ENCODE measurements at places on chromosomes 2 and 18.

GRCh38 chr2:226676618-226677017 lies 123.0 kb downstream of the IRS1 start:
- no peak for DNase-seq

DNA sequence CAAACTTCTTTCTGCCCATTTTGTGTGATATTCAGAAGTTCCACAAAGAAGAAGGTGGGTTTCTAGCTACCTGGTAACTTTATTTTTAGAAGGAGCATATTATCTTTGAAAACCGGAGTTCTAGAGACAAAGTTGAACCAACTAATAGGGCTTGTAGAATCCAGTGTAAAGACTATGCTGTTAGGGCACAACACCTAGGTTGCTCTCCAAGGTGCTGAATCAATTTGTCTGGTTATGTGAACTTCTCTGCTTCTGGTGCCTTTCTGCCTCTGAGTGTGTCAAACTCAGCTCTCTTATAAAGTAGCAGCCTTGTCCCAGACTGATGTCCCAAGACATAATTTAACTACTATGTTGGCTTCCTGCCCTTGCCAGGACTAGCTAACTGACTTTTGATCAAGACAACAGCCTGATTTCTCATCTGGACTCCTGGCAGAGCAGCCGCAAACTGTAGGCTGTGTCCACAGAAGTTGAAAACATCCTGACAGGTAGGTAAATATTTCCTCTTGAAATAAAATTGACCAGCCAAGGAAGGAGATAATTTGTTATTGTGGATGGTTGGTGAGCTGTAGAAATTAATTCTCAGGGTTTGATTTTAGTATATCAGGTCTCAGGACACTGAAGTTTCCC lies 119.4 kb downstream of the CYRIA start:
- DNase-seq, result peak; percentile 17

GRCh38 chr2:26605999-26606846 lies 34.9 kb downstream of the CIB4 start:
- DNase-seq, result no peak

DNA sequence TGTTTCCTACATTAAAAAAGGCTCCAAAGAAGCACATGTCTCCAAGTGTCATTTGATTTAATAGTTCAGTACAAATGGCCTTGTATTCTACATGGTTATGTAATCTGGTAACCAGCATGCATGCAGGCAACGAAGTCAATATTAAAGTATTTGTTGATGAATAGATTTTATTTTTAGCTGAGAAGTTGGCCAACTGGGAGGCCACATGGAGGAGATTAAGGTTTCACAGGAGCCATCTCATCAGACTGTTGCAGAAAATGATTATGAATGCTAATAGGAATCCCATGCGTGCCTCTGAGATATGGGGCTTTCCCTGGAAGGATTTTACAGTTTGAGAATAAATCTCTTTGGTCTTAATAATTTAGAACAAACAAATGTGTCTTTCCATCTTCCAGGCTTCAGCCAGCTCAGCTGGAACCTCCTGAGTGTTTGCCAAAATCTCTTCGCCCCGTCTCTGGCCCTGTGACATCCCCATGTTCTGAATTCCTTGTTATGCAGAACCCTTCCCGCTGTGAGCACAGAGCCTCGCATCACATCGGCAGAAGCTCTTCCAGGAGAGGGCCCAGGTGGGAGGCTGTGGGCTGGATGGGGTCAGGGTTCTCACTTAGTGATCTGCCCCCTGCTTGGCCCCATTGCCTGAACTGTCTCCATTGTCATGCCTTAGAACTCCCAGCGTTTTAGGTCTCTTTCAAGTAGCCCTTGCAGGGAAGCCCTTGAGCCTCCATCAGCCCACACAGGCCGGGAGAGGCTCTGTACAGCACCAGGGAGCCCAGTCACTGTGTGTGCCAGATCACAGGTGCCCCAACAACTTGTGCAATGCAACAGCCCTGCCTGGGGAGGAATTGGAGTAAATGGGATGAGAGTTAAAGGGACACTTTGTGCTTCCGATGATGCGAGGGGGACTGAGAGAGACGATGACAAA lies 190.5 kb upstream of the TWIST2 start:
- no peak for DNase-seq

GRCh38 chr2:157321466-157321865 lies 4.2 kb downstream of the ERMN start:
- DNase-seq, result no peak

- DNase-seq, result no peak
Measured at GRCh38 chr2:892401-892800, 58.2 kb upstream of the SNTG2 start.

GRCh38 chr2:232351686-232352510 lies 26.7 kb upstream of the ALPP start:
- no peak for DNase-seq

DNA sequence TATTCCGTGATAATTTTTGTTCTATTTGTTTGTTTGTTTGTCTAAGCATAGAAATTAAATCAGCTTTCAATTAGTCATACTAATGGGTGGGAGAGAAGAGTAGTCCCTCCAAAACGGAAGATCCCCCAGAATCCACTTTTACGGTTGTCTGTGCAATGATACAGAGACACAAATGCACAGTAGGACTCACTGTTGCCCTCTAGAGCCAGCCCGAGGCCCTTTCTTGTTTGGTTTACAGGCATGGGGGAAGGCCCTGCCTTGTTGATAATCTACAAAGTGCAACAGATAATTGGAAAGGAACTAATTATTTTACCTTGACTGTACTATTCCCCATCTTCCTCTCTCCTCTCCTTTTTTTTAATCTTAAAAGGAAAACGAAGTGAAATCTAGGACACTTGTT lies 121.1 kb downstream of the ACOXL start:
- peak; percentile 7 for DNase-seq

DNA sequence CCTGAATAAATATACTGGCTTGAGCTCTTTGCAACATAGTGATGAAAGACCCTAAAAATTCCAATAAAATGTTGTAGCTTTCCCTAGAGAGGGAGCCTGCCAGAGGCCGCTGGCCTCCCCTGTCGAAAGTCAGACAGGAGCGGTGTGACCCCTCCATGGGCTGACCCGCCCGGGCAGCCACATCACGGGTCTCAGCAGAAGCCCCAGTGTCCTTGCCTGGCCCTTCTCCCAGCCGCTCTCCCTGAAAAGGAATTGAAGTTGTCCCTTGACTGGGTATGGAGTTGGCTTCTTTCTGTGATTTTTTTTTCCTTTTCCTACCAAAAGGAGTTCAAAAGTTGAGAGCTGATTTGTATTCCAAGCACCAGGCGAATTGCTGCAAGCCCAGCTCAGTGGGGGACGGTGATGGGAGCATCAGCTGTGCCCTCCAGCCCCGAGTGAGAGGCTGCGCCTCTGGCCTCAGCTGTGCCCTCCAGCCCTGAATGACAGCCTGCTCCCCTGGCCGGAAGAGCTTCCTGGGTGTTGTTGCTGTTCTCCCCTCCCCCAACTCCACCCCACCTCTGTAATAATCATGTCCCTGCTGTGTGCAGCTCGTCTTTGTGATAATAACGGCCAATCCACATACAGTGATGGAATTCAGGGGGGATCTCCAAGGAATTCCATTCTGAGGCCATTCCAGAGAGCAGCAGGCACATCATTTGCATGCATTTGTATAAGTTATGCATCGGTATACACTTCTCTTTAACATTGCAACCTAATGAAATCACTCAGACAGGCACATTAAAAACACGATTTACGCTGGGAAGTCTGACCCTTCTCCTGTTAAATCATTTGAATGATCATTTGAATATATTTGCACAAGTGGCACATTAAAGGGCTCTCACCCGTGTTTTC lies 501.0 kb downstream of the EIPR1 start:
- no peak for DNase-seq

- DNase-seq, result no peak
Measured at GRCh38 chr18:23580677-23581367, 5.5 kb downstream of the NPC1 start.

- DNase-seq, result no peak
Measured at GRCh38 chr2:172513935-172514586, 41.8 kb upstream of the PDK1 start.

GRCh38 chr18:8188184-8188583 lies 421.1 kb upstream of the RAB12 start:
- no peak for DNase-seq

DNA sequence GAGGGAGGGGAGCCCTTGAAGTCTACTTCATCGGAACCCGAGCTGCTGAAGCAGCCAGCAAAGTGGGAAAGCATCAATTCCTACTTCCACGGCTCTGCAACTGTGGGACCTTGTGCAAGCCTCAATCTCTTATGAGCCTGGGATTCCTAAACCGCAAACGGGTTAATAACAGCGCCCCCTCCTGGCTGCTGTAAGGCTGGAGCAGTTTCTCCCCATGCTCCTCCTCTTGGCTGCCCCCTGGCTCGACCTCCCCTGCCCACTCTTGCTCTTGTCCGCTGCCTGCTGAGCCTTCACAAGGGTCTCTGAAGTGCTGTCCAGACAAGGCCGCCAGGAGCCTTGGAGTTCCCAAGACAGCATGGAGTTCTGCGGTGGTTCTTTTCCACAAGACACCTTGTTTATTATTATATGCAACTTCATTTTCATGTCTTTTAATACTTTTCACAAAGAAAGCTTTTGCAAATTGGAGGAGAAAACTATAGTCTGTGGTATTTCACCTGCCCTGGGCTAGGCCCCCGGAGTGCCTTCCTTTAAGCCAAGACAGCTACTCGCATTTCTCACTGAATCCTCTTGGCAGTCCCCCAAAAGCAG lies 157.2 kb downstream of the DDX1 start:
- no peak for DNase-seq

- DNase-seq, result no peak
Measured at GRCh38 chr2:138877421-138877820, 97.2 kb upstream of the NXPH2 start.

DNA sequence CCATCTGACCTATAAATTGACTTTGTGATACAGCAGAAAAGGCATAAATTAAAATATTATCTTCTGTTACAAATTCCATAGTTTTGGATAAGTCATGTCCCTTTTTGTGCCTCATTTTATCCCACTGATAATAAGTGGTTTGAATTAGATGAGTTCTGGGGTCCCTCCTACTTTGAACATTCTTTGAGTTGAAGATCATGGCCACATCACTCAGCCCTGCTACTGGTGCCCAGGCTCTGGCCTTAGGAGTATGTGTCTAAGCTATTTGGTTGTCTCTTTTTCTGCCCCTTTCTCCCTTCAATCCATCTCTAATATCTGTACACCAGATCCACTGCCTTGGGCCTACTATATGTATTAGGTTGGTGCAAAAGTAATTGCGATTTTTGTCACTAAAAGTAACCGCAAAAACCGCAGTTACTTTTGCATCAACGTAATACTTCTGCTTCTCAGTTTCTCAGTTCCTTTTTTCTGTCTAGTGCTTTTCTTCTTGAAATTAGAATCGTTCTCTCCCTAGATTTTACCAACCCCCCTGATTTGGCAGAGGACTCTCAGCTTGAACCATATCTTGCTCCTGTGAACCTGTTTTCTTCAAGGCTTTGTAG lies 362.5 kb upstream of the TNP1 start:
- DNase-seq, result no peak

DNA sequence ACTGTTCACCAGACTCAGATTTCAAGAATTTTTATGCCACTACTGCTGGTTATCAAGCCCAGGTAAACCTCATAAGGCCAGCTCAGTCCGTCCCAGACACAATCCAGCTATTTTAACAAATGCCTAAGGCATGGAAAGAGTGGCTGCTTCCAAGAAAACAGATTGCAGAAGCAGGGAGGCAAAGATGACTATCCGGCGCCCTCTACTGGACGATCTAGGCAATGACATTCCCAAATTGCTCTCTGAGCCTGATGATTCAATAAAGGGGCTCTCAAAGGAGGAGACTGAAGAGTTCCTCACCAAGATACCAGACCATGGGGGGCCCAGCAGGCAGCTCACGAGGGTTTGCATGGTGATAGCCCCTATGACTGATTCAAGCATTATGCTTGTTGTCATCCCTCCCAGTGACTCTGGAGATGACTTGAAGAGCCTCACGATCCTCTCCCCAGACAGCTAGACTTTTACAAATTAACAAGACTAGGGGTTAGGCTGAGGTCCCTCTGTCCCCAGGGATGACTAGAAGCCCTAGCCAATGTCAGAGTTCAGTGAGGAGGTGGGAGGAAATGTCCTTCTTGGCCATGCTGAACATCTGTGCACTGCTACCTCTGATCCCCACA lies 25.0 kb downstream of the SERPINB8 start:
- peak; percentile 13 for DNase-seq

DNA sequence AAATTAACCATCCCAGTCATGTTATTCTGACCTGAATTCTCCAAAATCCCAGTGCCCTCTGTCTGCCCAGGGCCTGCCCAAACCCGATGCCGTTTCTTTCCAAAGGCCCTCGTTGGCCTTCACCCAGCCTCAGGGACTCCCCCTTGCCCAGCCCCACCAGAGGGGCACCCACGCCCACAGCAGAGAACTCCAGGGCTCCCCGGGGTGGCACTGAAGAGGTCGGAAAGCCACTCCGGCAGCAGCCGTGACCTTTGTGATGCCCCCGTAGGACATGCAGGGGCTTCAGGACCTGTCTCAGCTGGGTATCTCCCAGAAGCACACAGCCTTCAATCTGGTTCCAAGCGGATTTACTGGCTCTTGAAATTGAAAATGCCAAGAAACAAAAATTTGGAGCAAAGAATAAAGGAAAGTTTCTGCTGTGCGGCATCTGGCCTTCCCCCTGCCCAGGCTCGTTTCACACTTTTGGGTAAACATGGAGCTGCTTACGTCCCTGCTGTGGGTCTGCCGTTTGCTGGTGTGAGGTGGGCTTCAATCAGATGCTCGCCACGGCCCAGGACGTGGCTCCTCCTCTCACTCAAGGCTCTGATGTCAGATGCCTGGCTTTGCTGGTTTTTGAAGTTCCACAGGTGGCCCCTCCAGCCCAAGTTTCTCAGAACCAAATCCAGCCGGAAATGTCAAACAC lies 101.3 kb downstream of the TPO start:
- DNase-seq, result no peak

DNA sequence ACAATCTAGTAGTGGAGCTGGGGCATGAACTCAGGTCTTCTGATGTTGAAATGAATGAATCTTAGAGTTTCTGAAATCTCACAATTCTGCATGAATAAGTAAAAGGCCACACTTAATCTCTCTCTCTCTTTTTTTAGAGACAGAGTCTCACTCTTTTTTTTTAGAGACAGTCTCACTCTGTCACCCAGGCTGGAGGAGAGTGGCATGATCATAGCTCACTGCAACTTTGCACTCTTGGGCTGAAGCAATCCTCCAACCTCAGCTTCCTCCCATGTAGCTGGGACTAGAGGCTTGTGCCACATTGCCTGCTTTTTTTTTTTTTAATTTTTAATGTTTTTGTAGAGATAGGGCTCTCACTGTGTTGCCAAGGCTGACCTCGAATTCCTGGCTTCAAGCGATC lies 68.9 kb upstream of the THOC1 start:
- DNase-seq, result no peak

- no peak for DNase-seq
Measured at GRCh38 chr2:20600756-20601325, 50.1 kb downstream of the HS1BP3 start.

DNA sequence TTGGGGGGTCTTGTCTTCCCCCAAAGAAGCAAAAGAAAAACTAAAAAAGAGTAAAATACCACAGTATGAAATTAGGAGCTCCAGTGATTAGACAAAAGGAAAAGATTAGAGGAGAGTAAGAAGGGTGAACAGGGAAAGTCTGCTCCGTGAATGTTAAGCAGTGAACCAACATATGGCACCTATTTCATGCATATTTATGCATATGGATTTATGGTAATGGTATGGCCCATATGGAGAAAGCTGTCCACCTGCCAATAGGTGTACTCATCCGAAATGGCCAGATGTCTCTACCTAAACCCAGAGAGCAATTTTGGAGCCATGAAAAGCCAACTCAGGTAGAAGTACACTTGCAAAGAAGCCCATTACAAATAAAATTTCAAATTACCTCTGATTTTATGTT lies 404.0 kb upstream of the RAB6C start:
- no peak for DNase-seq

GRCh38 chr18:69330385-69331005 lies 70.2 kb upstream of the DOK6 start:
- DNase-seq, result no peak

GRCh38 chr2:65607662-65608305 lies 175.4 kb upstream of the SPRED2 start:
- DNase-seq, result no peak
